ENCODE measurements at places on chromosomes 13 and 19. TPM values are rescaled to one million over a fixed set of nuclear protein-coding genes. Genes with fewer than 3 reads are reported as not detected.

- H3K4me1 ChIP-seq, result no peaks in the 10 kb centered on the region
- DNase-seq, result no peak
- no peak overlapping the region for H3K27ac ChIP-seq
- H3K27me3 ChIP-seq, result no peaks in the 10 kb centered on the region
- H3K36me3 ChIP-seq, result no peaks in the 10 kb centered on the region
These were observed 118.5 kb downstream of the ABCC4 start for GRCh38 chr13:95182570-95183265.

The RNF225 gene
- polyA plus RNA-seq, result 0.47 TPM

- no peak overlapping the region for H3K27ac ChIP-seq
- no peaks in the 10 kb centered on the region for H3K4me1 ChIP-seq
- no peak overlapping the region for H3K4me3 ChIP-seq
- no peaks in the 10 kb centered on the region for H3K36me3 ChIP-seq
- H3K27me3 ChIP-seq, result no peaks in the 10 kb centered on the region
- no peak for DNase-seq
These were observed 527.6 kb downstream of the LMO7 start for GRCh38 chr13:76163761-76164160.

DNA sequence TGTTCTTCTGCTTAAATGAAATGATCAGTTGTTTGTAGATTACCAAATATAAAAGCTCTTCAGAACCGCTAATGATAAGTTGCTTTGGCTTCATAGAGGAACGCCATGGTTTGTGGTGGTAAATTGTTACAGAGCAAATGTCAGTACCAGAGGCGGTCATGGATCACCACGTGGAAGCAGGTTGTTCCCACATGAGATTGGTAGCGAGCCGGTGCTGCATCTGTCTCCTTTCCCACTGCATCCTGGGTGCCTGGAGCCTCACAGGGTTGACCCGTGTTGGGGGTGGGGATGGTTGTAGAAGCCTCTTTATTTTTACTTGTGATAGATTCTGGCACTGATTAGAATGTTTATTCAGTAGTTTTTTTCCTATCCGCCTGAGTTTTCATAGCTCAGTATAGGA is 14.7 kb downstream of the GARRE1 start:
- no peaks in the 10 kb centered on the region for H3K27me3 ChIP-seq
- H3K4me3 ChIP-seq, result no peak overlapping the region
- DNase-seq, result no peak
- H3K36me3 ChIP-seq, result peaks cover 3% of the 10 kb centered on the region

DNA sequence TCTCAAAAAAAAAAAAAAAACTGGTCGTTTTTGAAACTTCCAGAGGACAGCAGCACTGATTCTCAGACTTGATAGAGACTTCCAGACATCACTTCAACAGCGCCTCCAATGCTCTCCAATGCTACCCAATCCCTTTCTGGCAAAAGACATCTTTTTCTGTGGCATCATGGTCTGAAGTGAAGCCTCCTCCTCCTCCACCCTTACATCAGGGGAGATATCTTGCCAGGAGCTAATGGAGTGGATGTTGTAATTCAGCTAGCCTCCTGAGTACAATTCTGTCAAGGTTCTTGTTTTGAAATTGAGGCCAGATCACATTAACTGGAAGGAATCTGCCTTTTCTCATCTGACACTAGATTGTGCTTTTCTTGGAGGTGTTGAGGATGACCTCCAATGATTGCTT is 24.2 kb downstream of the FXYD5 start:
- H3K36me3 ChIP-seq, result no peaks in the 10 kb centered on the region
- H3K4me3 ChIP-seq, result no peak overlapping the region
- DNase-seq, result no peak
- no peak overlapping the region for H3K27ac ChIP-seq
